ENCODE measurements at places on chromosomes 1 and 21. TPM values are rescaled to one million over a fixed set of nuclear protein-coding genes. Genes with fewer than 3 reads are reported as not detected.

DNA sequence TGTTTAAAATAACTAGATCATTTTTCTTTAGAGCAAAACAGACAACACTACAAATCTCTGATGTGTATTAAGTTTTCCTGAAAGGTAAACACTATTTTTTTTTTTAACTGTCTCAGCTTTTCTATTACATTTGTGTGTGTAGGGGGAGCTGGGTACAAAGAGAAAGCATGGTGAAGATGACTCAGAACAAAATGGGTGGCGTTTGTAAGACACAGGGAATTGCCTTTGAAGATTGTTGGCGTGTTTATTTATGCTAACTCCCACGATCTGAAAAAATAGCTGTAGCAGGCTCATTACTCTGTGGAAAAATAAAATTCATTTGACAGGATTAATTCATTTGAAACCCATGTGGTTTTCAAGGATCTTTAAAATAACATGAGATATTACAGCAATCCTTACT is 285.1 kb downstream of the RYR2 start:
- DNase-seq, result no peak

DNA sequence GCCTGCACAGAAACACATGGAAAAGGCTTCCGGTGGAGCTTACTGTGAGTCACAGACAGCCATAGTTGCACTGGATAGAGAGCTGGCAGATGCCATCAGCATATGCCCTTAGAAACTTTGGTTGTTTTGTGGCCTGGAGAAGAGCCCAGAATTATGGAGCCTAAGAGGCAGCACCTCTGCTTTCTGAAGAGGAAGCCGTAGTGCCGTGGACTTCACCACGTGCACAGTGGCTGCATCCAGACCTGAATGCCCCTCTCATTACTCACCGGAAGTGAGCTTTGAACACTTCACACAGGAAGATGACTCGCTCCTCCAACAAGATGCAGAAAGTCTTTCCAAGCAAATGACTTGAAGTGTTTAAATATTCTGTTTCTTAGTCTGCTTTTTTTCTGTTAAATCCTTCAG is 28.4 kb downstream of the JUN start:
- no peak for DNase-seq

- no peak for DNase-seq
Observed at GRCh38 chr1:82598337-82598736, 797.6 kb downstream of the ADGRL2 start.

GRCh38 chr1:20079661-20080305 is 9.8 kb downstream of the PLA2G5 start:
- DNase-seq, result no peak

- peak; percentile 3 for DNase-seq
Observed at GRCh38 chr1:180674603-180675530, 43.0 kb downstream of the XPR1 start.

DNA sequence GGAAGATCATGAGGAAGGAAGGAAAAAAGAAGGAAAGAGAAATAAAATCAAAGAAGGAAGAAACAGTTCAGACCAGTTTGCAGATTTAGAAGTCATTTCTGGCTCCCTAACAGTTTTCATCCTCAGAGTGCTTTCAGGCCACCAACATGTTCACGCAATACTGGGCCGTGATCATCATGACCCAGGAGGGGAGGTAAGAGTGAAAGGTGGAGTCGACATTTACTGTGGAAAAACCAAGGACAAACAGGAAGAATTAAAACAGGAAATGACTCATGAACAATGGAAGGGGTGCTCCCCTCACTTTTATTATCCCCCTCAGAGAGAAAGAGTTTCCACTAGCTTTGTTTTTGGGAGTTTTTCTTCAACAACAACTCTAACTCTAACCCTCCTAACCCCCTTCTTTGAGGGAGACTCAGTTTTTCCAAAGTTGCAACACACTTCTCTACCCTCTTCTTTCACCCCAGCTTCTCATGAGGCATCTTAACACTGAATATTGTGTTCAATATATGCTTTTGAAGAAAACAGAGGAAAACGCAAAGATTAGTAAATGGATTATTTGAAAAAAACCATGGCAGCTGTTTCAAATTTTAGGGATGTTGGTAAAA is 60.4 kb downstream of the VANGL2 start:
- DNase-seq, result no peak

- DNase-seq, result peak; percentile 77
Observed at GRCh38 chr1:200510228-200510623, 100.4 kb upstream of the ZNF281 start.

DNA sequence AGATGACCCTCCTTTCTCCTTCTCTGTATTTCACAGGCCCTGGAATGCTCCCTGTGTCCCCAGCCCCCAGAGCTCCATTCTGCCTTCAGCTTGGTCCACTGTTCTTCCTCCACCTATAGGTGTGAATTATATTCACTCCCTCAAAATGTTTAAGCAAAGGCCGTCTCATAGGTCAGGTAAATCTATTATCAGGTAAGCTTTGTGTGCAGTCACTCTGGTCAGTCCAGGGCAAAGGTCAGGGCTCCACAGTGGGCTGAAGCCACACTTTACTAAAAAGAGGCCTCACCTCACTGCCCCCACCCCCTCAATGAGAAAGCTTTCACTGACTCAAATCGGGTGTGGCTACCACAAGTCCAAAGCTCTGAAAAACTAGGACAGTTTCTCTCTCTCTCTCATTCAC is 65.9 kb downstream of the DNTTIP2 start:
- DNase-seq, result no peak

DNA sequence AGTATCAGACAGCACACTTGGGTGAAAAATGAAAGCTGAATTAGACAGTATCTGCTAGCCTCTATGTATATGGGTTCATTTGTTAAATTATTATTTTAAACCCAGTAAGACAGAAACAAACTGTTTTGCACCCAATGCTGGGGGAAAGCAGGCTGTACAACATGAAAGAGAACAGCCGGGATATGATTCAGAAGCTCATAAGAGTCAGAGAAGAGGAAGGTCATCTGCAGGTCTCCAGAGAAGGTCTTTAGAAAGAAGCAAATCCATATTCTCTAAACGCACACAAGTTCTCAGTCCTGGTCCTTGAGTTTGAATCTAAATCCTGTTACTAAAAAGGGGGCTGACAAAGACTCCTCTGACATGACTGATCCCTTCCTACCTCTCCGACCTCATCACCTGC is 155.1 kb downstream of the SIPA1L2 start:
- no peak for DNase-seq

GRCh38 chr1:8597455-8597854 is 220.0 kb downstream of the RERE start:
- no peak for DNase-seq

DNA sequence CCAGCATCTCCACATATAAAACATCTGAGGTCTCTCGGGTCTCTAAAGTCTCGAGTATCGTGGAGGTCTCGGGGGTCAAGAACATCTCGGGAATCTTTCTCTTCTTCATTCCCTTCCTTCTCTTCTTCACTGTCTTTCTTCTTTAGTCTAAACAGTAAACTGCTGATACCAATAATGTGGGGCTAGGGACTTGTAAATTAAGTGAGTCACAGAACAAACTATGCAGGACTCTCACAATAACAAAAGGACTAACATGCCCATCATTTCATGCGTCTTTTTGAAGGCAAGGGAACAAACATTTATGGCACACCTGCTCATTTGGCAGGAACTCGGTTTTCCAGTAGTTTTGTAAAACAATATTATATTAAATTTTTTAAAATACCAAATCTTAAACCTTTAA is 32.4 kb downstream of the PRPF38A start:
- no peak for DNase-seq

ZFP69B gene
- polyA plus RNA-seq, result 5.9 TPM

IFI16 gene
- 79.9 TPM for polyA plus RNA-seq

PEX19 gene
- polyA plus RNA-seq, result 69.8 TPM

CYP4A11 gene
- polyA plus RNA-seq, result 0.59 TPM

CYP4A22 gene
- 0.06 TPM for polyA plus RNA-seq

C1QC gene
- polyA plus RNA-seq, result 26.5 TPM

SLFNL1 gene
- 0.90 TPM for polyA plus RNA-seq

Data from left lung (tissue), 14 donors.